ENCODE measurements at places on chromosomes 2 and 18.

DNA sequence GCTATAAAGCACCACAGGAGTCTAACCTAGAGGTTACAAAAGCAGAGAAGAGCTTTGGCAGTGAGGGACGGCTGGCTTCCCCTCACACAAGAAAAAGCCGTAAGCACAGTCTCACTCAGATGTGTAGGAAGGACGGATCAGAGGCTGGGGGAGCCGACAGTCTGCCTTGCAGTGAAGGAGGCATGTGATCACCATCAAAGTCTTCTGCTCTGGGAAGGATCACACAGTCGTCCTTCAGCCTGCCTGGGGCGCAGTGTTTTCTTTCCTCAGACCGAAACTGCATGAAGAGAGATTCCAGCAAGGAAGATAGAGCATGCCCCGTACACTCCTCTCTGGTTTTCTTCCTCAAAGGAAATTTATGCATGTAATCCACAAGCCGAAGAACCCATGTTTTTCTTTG is 24.1 kb downstream of the GATA6 start:
- peak; percentile 13 for DNase-seq

DNA sequence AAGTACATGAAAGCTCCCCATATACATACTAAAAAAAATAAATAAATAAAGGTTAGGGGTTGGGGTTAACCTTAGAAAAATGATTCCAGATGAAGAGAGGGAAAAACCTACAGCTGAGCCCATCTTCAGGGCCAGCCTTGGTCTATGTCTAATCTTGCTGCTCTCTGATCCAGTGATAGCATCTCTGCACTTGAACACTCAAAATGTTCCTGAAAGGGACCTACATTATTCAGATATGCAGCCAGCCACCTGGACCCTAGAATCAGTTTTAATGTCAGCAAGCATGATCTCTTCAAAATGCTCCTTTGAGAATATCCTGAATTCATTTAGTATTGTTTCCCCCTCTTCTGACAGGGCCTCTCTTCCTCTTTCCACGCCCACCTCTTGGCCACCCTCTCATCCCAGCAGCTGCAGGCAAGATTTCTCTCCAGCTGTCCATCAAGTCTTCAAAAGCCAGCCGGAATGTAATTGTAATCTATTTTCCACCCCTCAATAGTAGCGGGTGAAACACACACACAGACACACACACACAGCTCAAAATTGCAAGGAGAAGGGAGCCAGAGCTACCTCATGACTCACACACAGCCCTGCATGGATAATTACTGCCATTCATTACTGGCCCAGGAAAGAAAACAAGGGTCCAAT is 135.5 kb downstream of the MYO3B start:
- DNase-seq: peak; percentile 44

GRCh38 chr18:79606621-79607331 is 72.8 kb upstream of the CTDP1 start:
- no peak for DNase-seq

DNA sequence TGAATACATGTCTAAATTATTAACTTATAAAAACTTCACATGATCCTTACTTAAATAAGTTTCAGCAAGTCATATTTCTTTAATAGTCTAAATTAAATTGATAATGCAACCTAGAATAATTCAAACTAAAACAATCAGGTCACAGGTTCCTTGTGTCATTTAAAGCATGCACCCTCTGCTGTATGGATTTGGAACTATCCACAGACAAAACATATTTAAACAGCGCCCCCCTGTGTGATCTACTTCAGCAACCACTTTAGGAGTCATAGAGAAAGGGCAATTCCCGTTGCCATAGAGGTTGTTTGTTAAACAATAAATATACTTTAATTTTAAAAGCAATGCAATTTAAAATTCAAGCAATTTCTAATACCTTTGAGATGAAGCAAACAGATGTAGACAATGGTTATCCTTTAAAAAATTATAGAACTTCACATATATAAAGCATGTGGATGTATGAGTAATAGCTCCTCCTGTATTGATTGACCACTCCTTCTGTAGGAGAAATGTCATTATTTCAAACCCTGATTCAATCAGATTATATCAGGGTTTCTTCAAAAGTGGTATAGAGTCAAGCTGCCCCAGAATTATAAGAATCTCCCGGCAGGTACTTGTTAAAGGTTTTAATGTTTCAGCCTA is 21.2 kb downstream of the GRB14 start:
- DNase-seq: peak; percentile 55

- DNase-seq: peak; percentile 43
Observed at GRCh38 chr2:237062585-237062984, 23.1 kb upstream of the COPS8 start.

GRCh38 chr2:209458008-209458979 is 34.4 kb downstream of the MAP2 start:
- DNase-seq: no peak

- no peak for DNase-seq
Observed at GRCh38 chr2:172090044-172090961, 5.0 kb downstream of the DLX1 start.

- no peak for DNase-seq
Observed at GRCh38 chr18:77044866-77045664, 87.5 kb downstream of the MBP start.

DNA sequence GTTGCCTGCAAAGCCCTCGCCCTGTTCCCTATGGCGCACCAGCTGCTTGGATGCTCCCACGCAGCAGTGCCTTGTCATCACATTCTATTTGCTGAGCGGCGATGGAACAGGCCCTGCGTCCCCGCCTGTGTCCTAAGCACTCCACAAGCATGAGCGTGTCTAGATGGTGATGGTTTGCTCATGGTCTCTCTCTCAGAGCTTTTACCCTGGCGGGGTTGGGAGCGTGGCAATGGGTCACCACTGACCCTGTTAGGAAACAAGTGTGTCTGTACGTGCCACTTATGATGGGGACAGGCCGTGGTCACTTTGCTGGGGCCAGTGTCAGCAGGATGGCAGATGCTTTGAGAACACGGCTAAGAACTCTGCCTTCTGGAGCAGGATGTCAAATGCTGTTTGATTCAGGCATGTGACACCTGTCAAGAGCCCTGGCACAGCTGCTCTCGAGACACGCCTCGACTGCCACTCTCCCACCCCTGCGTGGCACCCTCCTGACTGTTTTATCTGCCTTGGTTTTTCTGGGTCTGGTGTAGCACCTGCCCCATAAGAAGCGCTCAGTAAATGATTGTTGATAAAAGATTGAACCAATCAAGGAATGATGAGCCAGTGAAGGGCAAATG is 44.2 kb downstream of the RRM2 start:
- no peak for DNase-seq

GRCh38 chr18:41732356-41732755 is 222.7 kb upstream of the PIK3C3 start:
- no peak for DNase-seq

DNA sequence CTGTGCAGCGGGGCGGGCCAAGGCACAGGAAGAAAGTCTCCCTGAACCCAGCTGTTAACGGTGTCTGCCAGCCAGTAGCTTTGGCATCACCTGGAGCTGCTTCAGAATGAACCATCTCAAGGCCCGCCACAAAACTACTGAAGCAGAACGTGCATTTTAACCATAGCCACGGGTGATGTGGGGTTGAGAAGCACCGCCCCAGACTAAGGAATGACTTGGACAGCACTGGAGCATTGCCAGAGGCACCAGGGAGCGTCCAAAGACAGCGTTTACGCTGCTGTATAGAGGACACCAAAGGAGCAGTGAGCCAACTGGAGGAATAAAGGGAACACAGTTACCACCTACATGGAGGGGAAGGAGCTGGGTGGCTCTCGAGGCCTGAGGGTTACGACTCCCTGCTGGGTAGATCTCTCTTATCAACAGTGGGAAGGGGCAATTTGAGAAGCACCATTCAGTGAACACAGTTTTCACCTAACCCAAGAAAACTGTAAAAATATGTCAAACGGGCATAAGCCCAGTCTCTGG is 28.4 kb upstream of the LONRF2 start:
- no peak for DNase-seq

DNA sequence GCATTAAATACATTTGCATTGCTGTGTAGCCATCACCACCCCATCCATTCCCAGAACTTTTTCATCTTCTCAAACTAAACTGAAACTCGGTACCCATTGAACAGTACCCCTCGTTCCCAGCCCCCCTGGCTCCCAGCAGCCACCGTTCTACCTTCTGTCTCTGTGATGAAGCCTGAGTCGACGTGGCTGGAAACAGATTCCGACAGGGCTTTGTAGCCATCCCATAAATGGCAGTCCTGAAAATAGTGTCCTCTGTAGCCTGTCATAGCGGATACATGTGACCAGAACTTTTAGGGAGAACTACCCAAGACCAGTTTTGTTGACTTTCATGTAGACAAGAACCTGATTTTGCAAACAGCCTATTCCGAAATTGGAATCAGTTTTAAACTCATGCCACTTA is 59.1 kb downstream of the TSHZ1 start:
- DNase-seq: no peak

DNA sequence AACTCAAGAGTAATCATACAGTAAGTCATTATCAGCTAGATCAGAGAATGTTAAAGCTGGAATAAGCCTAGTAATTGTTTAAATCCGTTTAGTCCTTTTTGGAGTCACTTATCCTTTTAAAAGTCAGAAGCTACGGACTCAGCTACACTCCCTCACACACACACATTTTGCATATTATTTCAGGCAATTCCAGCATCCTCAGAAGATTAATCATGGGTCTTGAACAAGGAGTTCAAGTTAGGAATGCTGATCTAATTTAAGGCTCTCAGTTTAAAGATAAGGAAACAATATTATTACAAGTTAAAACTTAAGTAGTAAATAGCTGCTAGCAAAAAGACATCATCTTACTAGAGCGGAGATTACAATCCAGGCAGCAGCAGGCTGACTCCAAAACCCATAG is 74.3 kb downstream of the GTF3C3 start:
- no peak for DNase-seq

DNA sequence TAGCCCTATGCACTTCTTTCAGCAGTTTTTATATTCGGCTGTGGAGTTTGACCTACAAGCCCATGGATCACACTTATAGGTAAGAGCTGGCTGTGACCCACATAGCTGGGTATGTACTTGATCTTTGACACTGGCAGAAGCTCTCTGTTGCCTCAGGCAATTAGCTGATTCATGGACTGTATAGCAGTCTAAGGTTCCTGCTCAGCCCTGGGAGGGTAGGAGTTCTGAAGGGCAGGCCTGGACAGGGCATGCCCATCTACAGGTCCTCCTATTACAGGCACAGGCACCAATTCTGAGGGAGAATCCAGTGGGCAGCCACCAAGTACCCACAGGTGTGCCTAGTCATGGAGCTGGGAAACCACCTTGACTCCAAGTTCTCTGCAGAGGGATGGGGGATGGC is 301.8 kb upstream of the GALNT5 start:
- DNase-seq: no peak

DNA sequence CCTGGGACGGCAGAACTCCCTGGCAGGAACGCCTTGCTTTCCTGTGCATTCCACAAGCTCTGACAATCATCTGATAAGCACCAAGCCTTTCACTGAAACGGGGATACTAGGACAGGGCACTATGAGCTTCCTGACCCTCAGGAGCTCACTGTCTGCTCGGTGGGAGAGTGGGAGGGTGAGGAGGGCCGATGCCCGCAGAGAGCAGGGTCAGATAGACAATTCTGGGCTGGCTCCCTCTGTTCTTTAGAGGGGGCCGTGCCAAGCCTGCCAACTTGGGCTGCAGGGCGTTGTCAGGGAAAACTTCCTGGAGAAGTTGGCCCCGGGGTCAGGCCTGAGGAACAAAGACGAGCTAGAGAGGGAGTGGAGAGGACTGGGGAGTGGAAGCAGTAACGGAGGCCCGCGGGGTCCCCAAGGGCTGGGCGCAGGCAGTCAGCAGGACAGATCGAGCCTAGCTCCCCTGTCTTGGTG is 82.0 kb downstream of the CTAGE1 start:
- no peak for DNase-seq

DNA sequence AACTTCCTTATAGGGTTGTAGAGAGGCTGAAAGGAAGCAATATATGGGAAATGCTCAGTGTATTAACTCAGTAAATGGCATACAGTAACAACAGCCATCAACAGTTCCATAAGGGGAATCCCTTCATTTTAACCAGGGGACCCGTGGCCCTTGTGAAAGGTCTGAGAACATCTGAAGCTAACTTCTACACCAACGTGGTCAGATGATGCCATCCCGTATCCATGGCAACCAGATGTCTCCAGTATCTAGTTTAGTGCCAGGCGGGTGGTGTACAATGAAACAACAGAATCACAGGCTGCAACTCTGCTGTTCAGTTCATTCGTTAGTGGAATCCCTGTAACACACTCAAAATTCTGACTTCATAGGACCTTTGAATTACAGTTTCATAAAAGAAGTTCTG is 162.3 kb downstream of the TGIF1 start:
- DNase-seq: peak; percentile 29

DNA sequence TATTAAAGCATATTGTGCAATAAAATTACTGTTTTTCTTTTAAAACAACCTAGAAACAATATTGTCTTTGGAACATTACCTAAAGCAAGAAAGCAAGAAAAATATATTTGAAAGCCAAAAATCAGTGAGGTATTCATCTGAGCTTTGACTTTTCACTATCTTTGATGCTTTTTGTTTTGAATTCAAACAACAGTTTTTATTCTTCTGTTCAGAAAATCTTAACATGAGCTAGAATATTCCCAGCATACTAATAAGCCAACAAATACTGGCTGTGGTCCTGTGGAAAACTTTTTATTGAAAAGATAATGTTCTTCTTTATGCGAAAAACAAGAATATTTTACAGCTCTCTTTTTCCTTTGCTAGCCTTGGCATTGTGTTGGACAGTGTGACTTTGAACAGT is 19.8 kb downstream of the FAM171B start:
- DNase-seq: no peak

GRCh38 chr2:238914648-238915015 is 66.7 kb downstream of the TWIST2 start:
- peak; percentile 74 for DNase-seq

DNA sequence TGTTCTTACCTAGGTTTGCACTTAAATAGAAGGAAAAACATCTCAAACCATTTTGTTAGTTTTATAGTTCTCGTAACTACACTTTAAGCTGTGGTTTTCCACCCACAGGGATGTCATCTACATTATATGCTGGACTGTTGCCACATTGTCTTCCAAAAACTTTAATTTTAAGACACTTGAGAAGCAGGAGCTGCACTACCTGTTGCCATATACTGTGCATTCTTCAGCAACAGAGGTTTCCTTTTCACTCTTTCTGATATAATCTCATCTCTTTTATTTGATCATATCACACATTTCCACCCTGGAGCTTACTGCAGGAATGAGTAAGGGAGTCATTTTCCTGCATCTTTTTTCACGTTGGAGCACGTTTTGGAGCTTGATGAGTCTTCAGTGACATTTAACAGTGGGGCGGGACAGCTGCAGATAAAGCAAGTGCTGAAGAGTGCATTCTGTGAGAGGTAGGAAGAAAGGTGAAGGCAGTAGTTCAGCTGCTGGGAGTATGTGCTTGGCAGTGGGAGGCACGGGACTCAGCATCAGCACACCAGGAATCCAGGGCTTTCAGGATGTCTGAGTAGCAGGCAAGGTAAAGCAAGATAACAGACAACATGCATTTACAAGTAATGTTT is 3.8 kb downstream of the LIMS1 start:
- DNase-seq: no peak
